Diencephalon (tissue), 1 donor: ENCODE measurements at places on chromosomes 6 and 20. TPM values are rescaled to one million over a fixed set of nuclear protein-coding genes. Genes with fewer than 3 reads are reported as not detected.

The TFAP2C gene
- total RNA-seq, result under 0.01 TPM

The HLA-DRB1 gene
- total RNA-seq, result 9.9 TPM

The BHLHE23 gene
- total RNA-seq, result not detected

The LY6G5C gene
- 2.5 TPM for total RNA-seq

The IER3 gene
- 3.5 TPM for total RNA-seq

The SUMO4 gene
- total RNA-seq, result 6.7 TPM

The BMP5 gene
- 5.5 TPM for total RNA-seq

The C20orf173 gene
- total RNA-seq, result not detected

The CNBD2 gene
- total RNA-seq, result 3.7 TPM

The SNAP91 gene
- total RNA-seq, result 179 TPM

The SFTA2 gene
- total RNA-seq, result not detected

The PRKN gene
- total RNA-seq, result 10.8 TPM

The MAP3K4 gene
- total RNA-seq, result 50.5 TPM

The HLA-C gene
- 40.4 TPM for total RNA-seq

The TPMT gene
- total RNA-seq, result 15.7 TPM

The MRS2 gene
- 19.6 TPM for total RNA-seq

The TMEM217 gene
- 1.8 TPM for total RNA-seq

The FOXA2 gene
- total RNA-seq, result 0.69 TPM

The CPNE1 gene
- total RNA-seq, result 53.1 TPM

The OR2H1 gene
- not detected for total RNA-seq

The ID4 gene
- 309 TPM for total RNA-seq

The NEU1 gene
- 18.2 TPM for total RNA-seq

The DHX35 gene
- total RNA-seq, result 16.8 TPM

The KIFC1 gene
- 5.8 TPM for total RNA-seq

The KCNK15 gene
- total RNA-seq, result not detected

The OTOR gene
- total RNA-seq, result not detected

The MCHR2 gene
- 1.6 TPM for total RNA-seq

The MRAP2 gene
- total RNA-seq, result 30.4 TPM

The MYH7B gene
- total RNA-seq, result 0.46 TPM

The RNF144B gene
- total RNA-seq, result 6.0 TPM

The SOX4 gene
- 275 TPM for total RNA-seq

The ANKEF1 gene
- 5.5 TPM for total RNA-seq

The POM121L2 gene
- not detected for total RNA-seq

The BPI gene
- total RNA-seq, result 0.46 TPM

The HDGFL1 gene
- total RNA-seq, result not detected

The DYNLT2 gene
- 2.5 TPM for total RNA-seq

The MAFB gene
- total RNA-seq, result 4.2 TPM

The SPTLC3 gene
- total RNA-seq, result 3.5 TPM

The HSPA12B gene
- total RNA-seq, result 3.2 TPM

The PLCB1 gene
- total RNA-seq, result 85.8 TPM

The C20orf141 gene
- not detected for total RNA-seq

The EYA4 gene
- 3.5 TPM for total RNA-seq

The SLC26A8 gene
- total RNA-seq, result 9.0 TPM

The TFAP2D gene
- 0.92 TPM for total RNA-seq

The GRM1 gene
- total RNA-seq, result 26.8 TPM

The C2 gene
- total RNA-seq, result 5.3 TPM

The SLPI gene
- not detected for total RNA-seq

The TNXB gene
- total RNA-seq, result 6.0 TPM

The PSORS1C1 gene
- total RNA-seq, result not detected

The VSX1 gene
- total RNA-seq, result 0.46 TPM

The TAF4 gene
- 8.5 TPM for total RNA-seq

The TBC1D20 gene
- total RNA-seq, result 18.9 TPM

The SLC17A9 gene
- total RNA-seq, result 0.23 TPM

The WDR27 gene
- total RNA-seq, result 39.0 TPM
